B cell (primary cell): ENCODE measurements at places on chromosomes 13 and 19.

- no peaks in the 10 kb centered on the region for H3K27me3 ChIP-seq
- H3K4me3 ChIP-seq: peak overlapping the region; percentile 71
- H3K27ac ChIP-seq: peak overlapping the region; percentile 93
- peaks cover 4% of the 10 kb centered on the region for H3K36me3 ChIP-seq
These were observed 792 bp upstream of the LENG8 start for GRCh38 chr19:54448040-54448773.

DNA sequence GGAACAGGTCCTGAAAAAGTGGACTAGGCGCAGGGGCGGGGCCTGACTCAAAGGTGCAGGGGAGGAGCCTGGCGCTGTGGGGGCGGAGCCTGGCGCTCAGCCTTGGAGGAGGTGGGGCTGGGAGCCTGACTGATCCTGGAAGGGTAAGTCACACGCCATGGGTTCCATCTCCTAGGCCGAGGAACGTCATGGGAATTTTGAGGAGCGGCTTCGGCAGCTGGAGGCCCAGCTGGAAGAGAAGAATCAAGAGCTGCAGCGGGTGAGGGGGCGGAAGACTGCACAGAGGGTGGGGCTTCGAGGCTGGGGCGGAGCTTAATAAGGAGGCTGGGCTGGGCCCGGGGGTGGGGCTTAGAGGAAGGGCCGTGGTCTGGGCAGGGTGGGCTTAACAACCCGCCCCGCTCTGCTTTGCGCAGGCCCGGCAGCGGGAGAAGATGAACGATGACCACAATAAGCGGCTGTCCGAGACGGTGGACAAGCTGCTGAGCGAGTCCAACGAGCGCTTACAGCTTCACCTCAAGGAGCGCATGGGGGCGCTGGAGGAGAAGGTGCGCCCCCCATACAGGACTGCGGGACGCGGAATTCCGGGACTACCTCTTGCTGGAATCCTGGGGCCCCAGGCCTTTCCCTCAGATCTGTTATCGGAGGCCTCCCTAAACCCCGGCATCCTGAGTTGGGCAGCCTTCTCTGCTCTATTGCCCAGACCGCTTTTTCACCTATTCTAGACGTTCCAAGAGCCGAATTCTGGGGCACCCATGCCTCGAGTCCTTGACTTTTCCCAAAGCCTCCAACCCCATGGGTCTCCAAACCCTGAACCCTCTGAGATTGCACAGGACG, 14.5 kb downstream of the PPFIA3 start:
- DNase-seq: peak; percentile 55
- H3K27me3 ChIP-seq: peaks cover 35% of the 10 kb centered on the region
- H3K36me3 ChIP-seq: no peaks in the 10 kb centered on the region
- no peak overlapping the region for H3K27ac ChIP-seq
- peaks cover 11% of the 10 kb centered on the region for H3K4me1 ChIP-seq
- no peak overlapping the region for H3K4me3 ChIP-seq

DNA sequence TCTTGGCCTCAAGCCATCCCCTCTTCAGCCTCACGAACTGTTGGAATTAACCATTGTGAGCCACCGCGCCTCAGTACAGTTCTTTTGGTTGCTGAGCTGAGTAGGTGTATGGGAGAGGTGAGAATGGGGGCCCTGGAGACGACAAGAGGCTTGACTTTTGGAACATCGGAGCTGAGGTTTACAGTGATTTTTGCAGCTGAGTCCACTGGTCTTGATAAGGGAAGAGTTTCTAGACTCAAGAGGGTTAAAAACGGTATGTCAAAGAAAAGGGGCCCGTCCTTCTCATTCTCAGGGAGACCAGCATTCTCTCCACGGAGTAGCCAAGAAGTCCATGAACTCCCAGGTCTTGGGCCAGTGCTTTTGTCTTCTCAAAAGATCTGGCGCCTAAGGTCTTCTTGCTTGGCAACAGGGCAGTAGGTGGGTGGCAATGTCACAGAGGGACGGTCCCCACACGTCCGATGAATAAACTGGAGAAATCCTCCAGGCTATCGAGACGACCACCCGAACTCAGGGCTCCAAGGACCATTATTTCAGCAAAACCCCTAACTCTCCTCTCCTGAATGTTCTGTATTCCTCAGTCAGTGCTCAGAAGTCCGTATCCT, 6.4 kb upstream of the QTRT1 start:
- peaks cover 16% of the 10 kb centered on the region for H3K36me3 ChIP-seq
- H3K4me1 ChIP-seq: peaks cover 15% of the 10 kb centered on the region
- peak; percentile 22 for DNase-seq
- no peak overlapping the region for H3K4me3 ChIP-seq
- H3K27me3 ChIP-seq: no peaks in the 10 kb centered on the region

GRCh38 chr13:19818223-19818842, 35.6 kb upstream of the PSPC1 start:
- H3K4me1 ChIP-seq: no peaks in the 10 kb centered on the region
- no peak overlapping the region for H3K27ac ChIP-seq
- peak; percentile 22 for DNase-seq
- H3K27me3 ChIP-seq: no peaks in the 10 kb centered on the region
- no peak overlapping the region for H3K4me3 ChIP-seq

GRCh38 chr19:13797870-13798269, 2.6 kb downstream of the ZSWIM4 start:
- peaks cover 1% of the 10 kb centered on the region for H3K36me3 ChIP-seq
- no peak for DNase-seq
- H3K27me3 ChIP-seq: no peaks in the 10 kb centered on the region
- H3K4me3 ChIP-seq: no peak overlapping the region
- H3K4me1 ChIP-seq: peaks cover 18% of the 10 kb centered on the region

- peaks cover 18% of the 10 kb centered on the region for H3K4me1 ChIP-seq
- H3K27me3 ChIP-seq: no peaks in the 10 kb centered on the region
- no peak for DNase-seq
These were observed 3.1 kb upstream of the SDHAF1 start for GRCh38 chr19:35991731-35992450.

DNA sequence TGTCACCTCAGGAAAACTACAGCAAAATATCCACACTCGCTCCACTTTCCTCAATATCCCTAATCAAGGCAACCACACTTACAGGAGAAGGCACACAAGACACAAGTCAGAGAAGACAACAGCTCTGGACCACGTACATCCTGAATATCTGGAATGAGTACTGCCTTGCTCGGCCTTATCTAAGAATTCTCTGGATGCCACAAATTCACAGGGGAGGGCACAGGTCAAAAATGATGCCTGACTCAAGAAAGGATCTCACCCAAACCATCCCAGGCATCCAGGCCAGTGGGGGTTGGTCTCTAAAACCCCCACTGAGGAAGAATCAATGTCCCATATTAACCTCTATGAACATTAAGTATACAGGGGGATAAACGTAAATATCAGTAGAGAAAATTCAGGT, 29.9 kb downstream of the ATP7B start:
- no peak overlapping the region for H3K27ac ChIP-seq
- no peak for DNase-seq
- H3K4me3 ChIP-seq: no peak overlapping the region
- no peaks in the 10 kb centered on the region for H3K36me3 ChIP-seq
- no peaks in the 10 kb centered on the region for H3K4me1 ChIP-seq
- H3K27me3 ChIP-seq: no peaks in the 10 kb centered on the region

GRCh38 chr13:21304256-21304655, 127.8 kb downstream of the MRPL57 start:
- H3K4me3 ChIP-seq: no peak overlapping the region
- H3K27ac ChIP-seq: no peak overlapping the region
- H3K36me3 ChIP-seq: no peaks in the 10 kb centered on the region
- H3K4me1 ChIP-seq: peaks cover under 1% of the 10 kb centered on the region
- no peak for DNase-seq
- no peaks in the 10 kb centered on the region for H3K27me3 ChIP-seq

DNA sequence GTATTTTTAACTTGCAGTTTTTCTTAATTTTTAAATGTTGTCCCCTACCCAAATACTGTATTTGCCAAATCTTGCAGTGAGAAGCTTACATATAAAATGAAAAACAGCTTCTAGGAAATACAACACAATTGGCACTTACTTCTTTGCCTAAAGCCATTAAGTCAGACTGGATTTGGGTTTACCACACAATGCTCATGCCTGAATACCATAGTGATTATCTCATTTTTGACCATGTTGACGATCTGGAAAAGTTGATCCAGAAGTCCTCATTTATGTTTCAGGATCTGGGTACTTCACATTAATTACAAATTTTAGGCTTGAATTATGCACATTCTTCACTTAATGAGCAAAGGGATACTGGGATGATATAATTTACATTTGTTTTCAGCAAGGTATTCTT, 2.4 kb downstream of the RNF6 start:
- no peak overlapping the region for H3K27ac ChIP-seq
- DNase-seq: no peak
- no peak overlapping the region for H3K4me3 ChIP-seq
- peaks cover 8% of the 10 kb centered on the region for H3K36me3 ChIP-seq

- H3K36me3 ChIP-seq: peaks cover 20% of the 10 kb centered on the region
- peak overlapping the region; percentile 45 for H3K4me3 ChIP-seq
- peak; percentile 80 for DNase-seq
- H3K4me1 ChIP-seq: peaks cover 46% of the 10 kb centered on the region
- H3K27ac ChIP-seq: peak overlapping the region; percentile 81
These were observed 114.8 kb downstream of the LRCH1 start for GRCh38 chr13:46667687-46668281.

- DNase-seq: no peak
- H3K27me3 ChIP-seq: no peaks in the 10 kb centered on the region
- peaks cover 6% of the 10 kb centered on the region for H3K4me1 ChIP-seq
- H3K4me3 ChIP-seq: no peak overlapping the region
These were observed 4.8 kb upstream of the ZNF653 start for GRCh38 chr19:11510444-11510843.

DNA sequence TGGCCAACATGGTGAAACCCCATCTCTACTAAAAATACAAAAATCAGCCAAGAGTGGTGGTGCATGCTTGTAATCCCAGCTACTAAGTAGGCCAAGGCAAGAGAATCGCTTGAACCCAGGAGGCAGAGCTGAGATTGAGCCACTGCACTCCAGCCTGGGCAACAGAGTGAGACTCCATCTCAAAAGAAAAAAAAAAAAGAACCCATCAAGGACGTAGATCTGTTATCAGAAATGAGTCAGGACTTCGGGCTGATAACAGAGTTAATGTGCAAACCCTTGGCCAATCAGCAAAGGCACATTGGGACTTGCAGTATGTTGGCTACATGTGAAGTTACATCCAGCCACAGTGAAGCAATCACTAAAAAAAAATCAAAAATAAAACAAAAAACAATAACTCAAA, 4.8 kb upstream of the LGALS7B start:
- no peak overlapping the region for H3K4me3 ChIP-seq
- H3K27ac ChIP-seq: no peak overlapping the region

DNA sequence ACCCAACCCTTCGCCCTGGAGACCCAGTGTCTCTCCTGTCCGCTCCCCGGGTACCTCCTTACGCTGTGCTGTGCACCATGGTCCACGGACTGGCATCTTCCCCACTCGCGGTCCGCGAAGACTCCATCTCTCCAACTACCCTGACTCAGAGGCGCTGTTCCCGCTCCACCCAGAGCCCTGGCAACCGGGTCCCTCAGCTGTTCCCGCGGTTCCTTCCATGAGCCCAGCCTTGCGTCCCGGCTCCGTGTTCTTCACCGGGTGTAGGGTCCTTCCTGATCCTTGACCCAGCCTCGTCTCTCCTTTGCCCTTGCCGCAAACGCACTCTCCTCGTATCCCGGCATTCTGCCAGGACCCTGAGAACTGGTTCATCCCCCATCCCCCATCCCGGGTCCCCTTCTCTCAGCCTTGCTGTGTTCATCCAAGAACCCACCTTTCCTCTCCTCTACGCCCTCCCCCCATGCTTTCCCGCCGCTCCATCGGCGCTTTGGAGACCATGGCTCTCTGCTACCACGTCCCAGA, 664 bp downstream of the ICAM5 start:
- H3K4me3 ChIP-seq: peak overlapping the region; percentile 41
- H3K27ac ChIP-seq: no peak overlapping the region
- H3K4me1 ChIP-seq: peaks cover 92% of the 10 kb centered on the region

DNA sequence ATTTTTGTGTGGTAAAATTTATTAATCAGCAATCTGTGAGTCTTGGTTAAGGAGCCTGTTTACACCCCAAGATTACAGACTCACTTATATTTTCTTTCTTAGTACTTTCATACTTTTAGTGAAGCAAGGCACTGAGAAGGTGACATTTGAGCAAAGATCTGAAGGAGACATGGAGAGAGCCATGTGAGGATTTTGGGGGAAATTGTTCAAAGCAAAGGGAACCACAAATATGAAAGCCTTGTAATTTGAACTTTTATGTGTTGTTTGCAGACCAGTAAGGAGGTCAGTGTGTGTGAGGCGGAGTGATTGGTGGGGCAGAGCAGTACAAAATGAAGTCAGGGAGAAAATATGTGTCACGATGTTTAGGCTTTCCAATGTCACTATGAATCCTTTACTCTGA, 140.7 kb upstream of the KLF12 start:
- H3K4me3 ChIP-seq: no peak overlapping the region
- H3K27me3 ChIP-seq: no peaks in the 10 kb centered on the region
- H3K36me3 ChIP-seq: no peaks in the 10 kb centered on the region

DNA sequence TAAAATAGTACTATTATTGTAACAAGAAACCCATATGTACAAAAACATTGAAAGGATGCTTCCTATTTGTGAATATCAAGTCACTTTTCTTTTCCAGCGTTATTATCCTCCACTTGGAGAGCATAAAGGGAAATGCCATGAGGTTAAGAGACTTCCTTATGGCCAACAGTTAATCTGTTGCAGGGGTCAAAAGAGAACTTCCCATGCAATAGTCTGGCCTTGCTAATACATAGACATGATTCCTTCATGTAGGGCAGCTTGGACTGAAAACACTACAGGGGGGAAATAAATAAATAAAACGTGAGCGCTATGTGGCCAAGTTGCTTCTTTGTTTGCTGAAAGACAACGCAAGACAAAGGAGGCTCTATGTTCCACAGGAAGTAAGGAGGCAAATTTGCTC, 269.1 kb upstream of the EDNRB start:
- H3K36me3 ChIP-seq: no peaks in the 10 kb centered on the region
- no peaks in the 10 kb centered on the region for H3K27me3 ChIP-seq
- no peak overlapping the region for H3K4me3 ChIP-seq
- no peaks in the 10 kb centered on the region for H3K4me1 ChIP-seq

- no peak overlapping the region for H3K27ac ChIP-seq
- no peak for DNase-seq
- peaks cover 11% of the 10 kb centered on the region for H3K27me3 ChIP-seq
- no peak overlapping the region for H3K4me3 ChIP-seq
These were observed 113.4 kb downstream of the UBL3 start for GRCh38 chr13:29737061-29737460.
